ENCODE measurements at places on chromosomes 16 and 17.

- DNase-seq: peak; percentile 75
Measured at GRCh38 chr16:30458561-30459394, 13.1 kb upstream of the SEPHS2 start.

DNA sequence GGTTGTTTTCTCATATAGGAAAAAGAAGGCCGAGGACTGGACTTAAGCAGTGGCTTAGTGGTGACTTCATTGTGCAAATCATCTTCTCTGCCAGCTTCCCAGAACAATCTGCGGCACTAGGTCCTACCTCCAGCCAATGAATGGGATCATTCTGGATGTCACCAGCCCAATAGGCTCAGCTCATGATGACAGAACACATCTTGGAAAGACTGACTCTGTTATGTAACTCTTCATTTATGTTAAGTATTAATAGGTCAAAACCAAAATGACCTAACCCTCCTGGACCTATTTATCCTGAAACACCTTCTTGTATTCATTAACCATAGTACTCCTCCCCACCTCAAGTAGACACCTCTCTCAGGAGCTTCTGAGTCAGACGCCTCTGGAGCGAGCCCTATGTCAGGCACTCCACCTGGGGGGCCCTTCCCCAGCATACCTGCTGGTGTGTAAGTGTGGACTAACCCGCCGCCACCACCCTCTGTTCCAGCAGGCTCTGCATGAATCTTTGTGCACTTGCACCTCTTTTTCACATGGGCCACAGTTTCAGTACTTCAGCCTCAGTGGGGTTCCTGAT, 7.2 kb downstream of the ARL2BP start:
- DNase-seq: no peak

DNA sequence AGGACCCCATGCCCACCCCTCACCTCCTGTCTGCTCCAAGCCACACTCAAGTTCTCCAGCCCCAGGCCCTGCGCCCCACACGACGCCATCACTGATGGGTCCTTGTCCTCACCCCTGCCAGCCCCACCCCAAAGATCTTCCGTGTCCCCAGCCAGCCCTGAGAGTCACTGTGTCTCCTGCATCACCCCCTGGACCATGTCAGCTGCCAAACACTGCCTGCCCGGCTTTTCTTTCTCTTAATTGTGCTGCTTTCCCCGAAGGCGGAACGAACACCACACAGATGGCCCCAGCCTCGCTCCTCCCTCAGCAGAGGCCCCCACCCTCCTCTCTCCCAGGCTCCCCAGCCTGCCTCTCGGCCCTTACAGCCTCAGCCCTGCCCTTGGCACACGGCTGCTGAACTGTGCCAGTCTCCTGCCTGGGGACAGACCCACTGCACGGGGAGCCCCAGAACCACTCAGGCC, 4.8 kb upstream of the GAA start:
- no peak for DNase-seq

GRCh38 chr16:79339863-79340262, 260.7 kb downstream of the MAF start:
- no peak for DNase-seq

- DNase-seq: no peak
Measured at GRCh38 chr17:57379895-57380434, 123.6 kb downstream of the MSI2 start.

DNA sequence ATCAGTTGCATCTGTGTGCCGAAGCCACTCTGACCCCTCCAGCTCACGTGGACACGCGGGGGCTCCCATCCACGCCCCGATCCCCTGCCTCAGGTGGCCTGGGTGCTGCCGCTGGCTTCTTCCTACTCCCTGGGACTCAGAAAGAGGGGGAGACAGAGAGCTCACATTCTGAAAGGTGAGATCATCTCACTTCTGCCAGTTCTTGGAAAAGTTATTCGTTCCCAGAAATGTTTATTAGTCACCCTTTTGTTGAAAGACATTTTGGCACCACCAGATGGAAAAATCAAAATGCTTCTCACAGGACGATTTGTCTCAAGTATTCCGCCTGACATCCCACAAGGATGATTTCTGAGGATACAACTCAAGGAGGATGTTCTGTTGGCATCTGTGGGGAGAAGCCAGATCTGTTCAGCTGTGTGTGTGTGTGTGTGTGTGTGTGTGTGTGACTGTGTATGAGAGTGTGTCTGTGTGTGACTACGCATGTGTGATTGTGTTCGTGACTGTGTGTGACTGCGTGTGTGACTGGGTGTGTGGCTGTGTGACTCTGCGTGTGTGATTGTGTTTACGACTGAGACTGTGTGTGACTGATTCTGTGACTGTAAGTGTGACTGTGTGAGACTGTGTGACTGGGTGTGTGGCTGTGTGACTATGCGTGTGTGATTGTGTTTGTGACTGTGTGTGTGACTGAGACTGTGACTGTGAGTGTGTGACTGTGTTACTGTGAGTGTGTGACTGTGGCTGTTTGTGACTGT, 207.3 kb downstream of the NTN1 start:
- DNase-seq: no peak

GRCh38 chr16:28604186-28604565, 5.7 kb downstream of the SULT1A1 start:
- DNase-seq: no peak

DNA sequence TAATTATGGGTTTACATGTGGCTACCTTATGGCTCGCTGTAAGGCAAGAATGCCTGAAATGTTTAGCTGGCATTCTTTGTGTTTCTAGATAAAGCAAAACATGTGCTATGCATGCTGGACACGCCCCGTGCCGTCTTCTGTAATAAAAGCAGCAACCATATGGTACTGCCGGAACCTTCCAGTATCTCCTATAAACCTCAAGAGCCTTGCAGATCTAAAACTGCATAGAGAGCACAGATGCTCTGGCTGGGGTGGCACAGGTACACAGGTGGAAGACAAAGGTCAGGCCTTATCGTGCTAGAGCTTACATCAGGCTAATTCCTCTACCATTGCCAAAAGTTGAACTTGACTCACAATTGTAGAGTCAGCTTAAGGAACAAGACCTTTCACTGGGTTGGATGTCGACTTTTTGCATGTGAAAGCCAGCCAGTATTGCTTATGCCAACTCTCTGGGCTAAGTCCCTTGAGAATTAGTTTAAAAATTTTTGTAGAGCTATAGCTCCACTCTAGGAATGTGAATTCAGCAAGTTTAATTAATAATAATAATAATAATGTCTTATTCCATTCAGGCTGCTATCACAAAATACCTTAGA, 187.4 kb upstream of the CACNG5 start:
- DNase-seq: no peak

DNA sequence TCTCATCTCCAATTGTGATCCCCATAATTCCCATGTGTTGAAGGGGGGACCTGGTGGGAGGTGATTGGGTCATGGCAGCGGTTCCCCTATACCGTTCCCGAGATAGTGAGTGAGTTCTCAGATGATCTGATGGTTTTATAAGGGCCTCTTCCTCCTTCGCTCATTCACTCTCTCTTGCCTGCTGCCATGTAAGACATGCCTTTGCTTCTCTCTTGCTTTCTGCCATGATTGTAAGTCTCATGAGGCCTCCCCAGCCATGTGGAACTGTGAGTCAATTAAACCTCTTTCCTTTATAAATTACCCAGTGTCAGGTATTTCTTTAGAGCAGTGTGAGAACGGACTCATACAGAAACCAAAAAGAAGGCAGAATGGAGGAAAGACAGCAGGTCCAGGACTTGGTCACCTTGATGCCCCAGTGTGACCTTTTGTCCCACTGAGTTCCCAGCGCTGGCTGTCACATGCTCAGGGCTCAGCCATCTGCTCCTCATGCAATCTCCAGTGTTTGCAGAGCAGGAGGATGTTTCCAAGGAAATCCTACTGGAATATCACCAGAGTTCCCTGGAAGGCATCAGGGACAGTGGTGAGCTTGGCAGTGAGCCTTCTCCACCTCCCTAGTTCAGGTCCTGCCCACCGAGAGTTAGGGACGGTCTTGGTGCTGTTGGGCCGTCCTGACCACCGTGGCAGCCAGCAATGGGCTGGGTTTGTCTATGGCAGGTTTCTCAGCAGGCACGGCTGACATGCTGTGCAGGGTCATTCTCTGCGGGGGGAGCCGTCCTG, 96.7 kb downstream of the SEC14L1 start:
- DNase-seq: no peak

DNA sequence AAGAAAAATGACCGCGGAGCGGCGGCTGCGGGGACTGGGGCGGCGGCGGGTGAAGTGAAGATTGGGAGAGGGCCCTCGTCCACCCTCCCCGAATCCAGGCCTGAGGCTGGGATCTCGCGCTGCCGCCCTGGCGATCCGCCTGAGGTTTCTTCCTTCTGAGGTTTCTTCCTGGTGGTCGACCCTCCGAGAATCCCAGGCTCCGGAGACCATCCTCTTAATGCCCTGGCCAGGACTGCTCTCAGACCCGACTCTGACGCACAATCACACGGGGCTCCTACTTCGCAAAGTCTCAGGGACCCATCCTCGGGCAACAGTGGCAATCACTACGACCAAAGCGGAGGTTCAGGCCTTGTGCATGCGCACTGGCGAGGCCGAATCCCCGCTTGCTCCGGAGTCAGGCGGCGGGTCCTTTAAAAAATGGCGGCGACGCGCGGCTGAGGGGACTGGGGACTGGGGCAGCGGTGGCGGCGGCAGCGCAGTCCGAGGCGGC, 18.0 kb upstream of the KCNJ18 start:
- DNase-seq: no peak

DNA sequence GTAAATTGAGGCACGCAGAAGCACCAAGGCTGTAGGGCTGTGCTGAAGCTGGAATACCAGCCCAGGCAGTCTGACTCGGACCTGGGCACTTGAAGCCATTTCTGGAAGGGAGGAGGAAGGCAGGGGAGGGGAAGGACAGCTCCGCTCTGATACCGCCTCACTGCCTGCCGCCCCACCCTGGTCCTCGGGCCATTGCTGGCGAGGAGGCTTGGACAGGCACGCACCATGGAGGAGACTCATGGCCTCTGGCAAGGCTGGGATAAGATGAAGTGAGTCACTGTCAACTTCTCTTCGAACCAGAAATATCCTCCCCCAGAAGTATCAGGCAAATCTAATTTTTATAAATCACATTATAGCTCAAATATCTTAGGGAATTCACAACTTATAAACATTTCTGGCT, 81.3 kb downstream of the SDK2 start:
- DNase-seq: no peak

DNA sequence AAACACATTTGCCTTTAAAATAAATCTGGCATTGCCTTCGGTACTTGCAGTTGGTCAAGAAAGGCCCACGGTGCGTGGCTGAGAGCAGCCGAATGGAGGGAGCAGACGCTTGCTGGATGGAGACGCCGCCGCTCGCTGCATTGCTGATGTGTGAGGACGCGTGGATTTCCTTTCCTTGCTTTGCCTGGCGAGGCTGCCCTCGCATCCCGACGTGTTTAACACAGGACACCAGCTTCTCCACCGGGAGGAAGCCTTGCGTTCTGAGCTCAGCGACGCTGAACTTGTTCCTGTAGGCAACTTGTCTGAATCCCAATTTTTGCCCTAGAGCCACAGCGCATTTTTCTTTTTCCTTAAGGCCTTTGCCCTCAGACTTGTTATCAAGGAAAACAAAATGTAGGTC, 45.8 kb downstream of the COX4I1 start:
- no peak for DNase-seq
